Activated CD4-positive, CD25-positive, alpha-beta regulatory T cell treated with anti-CD3 and anti-CD28 coated beads, Interleukin-2, amount 50 U/mL, for 72 hours (primary cell): ENCODE measurements at places on chromosomes 1 and 21.

- DNase-seq = peak; percentile 69
These were observed 92.1 kb upstream of the CD53 start for GRCh38 chr1:110780600-110781484.

GRCh38 chr1:198679535-198680173, 40.8 kb downstream of the PTPRC start:
- peak; percentile 45 for DNase-seq

DNA sequence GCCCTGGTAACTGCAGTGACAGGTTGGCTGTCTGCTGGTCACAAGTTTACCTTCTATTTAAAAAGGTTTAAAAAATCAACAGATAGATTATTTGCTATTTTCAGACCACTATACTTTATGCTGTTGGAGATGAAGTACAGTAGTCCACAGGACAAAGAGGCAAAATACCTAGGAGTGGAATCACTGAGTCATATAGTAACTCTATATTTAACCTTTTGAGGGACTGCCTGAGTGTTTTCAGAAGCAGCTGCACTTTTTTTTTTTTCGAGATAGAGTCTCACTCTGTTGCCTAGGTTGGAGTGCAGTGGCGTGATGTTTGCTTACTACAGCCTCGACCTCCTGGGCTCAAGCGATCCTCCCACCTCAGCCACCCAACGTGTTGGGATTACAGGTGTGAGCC, 11.7 kb downstream of the CNIH4 start:
- DNase-seq = no peak

DNA sequence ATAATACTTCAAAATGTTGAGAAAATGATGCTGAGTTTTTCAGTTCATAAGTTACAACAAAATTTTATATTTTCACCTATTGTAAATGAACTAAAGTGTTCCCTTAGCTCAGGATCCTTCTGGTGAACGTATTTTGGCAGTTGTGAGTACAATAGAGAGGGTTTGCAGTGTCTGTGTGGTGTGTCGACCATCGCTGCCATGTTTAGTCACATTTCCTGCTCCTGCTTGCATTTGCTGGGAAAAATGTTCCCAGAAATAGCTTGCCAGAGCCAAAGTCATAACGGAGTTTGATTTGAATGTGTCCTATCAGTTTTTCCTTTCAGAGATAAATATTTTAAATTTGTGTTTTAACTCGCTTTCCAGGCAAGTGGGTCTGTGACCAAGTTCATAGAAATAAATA, 117.1 kb upstream of the COL6A1 start:
- DNase-seq = no peak

DNA sequence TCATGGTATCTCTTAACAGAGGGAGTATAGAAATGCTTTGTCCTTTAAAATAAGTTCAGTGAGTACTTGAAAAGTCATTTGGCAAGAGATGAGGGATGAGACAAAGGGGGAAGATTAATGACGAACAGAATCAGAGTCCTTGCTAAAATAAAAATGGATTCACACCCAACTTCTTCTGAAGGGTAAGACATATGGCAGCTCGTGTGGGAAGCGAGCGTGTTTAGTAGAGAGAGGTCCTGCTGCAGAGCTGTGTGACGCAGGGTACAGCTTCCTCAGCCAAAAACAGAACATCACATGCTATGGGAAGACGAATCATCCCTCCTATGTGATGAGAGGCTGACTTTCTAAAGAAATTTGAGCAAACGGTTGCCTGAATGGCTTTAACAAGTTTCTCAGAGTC, 158.5 kb upstream of the LMO4 start:
- DNase-seq = no peak

GRCh38 chr21:35172231-35172630, 123.1 kb upstream of the RUNX1 start:
- no peak for DNase-seq

- DNase-seq = no peak
These were observed 149.0 kb downstream of the TOMM20 start for GRCh38 chr1:234979296-234980279.

GRCh38 chr1:62335656-62336055, 16.4 kb upstream of the KANK4 start:
- no peak for DNase-seq

DNA sequence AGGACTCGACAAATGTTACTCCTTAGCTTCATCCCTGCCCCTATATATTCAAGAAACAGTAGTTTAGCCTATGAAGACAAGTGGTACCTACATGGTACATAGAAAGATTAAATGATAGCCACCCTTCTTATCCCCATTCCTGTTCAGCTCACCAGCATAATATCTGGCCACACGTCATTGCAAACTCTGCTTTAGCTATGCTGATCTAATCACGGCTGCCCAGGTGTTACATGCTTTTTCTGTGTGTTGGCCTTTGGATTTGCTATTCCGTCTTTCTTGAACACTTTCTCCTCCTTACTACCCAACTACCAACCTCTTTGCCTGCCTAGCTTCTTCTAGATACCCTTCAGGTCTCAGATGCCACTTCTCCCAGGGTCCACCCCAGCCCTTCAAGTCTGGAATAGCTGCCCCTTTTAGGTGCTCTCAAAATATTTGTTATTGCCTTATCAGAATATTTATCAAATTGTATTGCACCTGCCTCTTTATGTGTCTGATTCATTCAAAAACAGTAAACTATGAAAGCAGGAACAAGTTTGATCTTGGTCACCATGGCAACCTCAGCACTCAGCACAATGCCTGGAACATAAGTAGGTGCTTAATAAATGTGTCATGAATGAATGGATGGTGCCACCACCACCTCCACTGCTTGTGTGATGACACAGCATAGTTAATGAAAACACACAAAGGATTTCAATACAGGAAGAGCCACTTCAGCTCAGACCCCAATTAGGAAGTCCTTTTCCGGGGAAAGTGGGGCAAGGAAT, 11.4 kb upstream of the DNASE2B start:
- no peak for DNase-seq

GRCh38 chr1:165436994-165437393, 7.9 kb downstream of the RXRG start:
- no peak for DNase-seq

DNA sequence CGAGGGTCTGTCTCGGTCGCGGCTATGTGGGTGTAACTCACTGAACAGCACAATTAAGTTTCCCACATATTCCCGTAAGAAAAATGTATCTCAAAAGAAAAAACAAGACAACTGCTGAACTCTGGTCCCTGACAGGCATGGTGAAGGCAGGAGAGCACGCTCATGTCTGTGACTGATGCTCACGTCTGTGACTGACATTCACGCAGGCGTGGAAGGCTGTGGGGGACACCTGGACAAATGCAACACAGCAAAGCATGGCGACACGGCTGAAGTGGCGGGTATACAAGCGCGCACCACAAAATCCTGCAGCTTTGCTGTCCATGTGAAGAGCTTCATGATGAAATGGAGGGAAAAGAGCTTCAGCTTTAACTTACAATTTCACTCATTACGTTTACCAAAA, 6.0 kb downstream of the PTTG1IP start:
- DNase-seq = no peak

DNA sequence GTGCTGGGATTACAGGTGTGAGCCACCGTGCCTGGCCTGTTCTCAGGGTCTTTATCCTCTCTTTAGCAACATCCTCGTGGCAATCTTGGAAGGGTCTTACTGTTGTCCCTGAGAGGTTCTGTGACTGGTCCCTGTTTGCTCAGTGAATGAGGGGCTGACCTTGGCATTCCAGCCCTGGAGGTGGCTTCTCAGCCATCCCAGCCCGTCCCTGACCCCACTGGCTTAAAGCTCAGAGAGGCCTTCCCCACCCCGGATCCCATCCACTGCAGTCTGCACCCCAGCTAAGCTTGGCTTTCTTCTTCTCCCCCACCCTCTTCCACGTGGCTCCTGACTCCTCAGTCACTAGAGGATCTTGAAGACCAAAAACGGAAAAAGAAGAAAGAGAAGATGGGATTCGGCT, 88.3 kb upstream of the TMEM51 start:
- DNase-seq = no peak

DNA sequence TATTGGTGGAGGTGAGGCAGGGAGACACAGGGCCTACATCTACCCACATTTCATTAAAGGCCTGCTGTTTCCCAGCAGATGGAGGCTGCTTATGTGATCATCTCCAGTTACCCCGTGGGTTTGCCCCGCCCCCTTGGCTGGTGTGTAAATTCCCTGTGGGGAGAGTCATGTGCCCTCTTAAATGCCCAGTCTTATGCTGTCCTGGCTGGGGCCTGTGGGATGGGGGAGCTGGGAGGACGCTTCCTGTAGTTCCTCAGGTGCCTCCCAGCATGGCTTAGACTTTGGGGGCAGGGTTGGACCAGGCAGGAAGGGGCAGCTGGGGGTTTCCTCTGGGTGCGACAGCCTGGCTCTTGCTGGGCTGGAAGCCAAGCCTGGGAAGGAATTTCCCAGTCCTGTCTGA, 15.5 kb upstream of the CITED4 start:
- no peak for DNase-seq

- DNase-seq = peak; percentile 67
These were observed 648 bp downstream of the ATP1A1 start for GRCh38 chr1:116373431-116374352.

DNA sequence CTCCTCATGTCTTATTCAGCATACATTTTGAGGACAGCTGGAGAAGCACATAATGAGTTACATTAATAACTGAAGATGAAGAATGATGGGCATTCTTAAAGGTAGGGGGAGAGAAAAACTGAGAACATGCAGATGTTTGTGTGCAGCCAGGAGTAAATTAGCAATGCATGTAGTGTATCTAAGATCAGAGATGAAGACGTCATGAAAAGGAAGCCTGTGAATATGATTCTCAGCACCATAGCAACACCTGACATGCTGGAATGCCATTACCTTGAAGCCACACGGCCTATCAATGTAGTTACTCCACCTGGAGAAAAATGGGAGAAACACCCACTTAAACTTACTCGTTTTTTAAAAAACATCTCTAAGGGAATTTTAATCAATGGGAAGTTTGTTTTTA, 607.1 kb downstream of the PTPRC start:
- DNase-seq = no peak

- DNase-seq = no peak
These were observed 165.9 kb downstream of the PTBP2 start for GRCh38 chr1:96887501-96887900.

GRCh38 chr1:1324084-1324523, 356 bp downstream of the INTS11 start:
- no peak for DNase-seq

DNA sequence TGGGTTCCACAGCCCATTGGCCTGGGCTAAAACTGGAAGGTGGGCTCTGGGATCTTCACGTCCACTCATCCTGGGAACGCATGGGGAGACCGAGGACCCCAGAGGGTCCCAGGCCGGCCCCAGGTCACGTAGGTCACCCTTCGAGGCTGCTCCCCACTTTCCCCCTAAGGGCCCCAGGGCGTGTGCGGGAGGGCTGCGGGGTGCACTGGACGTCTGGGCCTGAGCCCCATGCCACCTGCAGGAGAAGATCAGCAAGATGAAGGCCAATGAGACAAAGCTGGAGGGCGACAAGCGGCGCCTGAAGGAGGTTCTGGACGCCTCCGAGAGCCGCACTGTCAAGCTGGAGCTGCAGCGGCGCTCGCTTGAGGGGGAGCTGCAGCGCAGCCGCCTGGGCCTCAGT, 12.5 kb downstream of the MFAP2 start:
- DNase-seq = no peak

DNA sequence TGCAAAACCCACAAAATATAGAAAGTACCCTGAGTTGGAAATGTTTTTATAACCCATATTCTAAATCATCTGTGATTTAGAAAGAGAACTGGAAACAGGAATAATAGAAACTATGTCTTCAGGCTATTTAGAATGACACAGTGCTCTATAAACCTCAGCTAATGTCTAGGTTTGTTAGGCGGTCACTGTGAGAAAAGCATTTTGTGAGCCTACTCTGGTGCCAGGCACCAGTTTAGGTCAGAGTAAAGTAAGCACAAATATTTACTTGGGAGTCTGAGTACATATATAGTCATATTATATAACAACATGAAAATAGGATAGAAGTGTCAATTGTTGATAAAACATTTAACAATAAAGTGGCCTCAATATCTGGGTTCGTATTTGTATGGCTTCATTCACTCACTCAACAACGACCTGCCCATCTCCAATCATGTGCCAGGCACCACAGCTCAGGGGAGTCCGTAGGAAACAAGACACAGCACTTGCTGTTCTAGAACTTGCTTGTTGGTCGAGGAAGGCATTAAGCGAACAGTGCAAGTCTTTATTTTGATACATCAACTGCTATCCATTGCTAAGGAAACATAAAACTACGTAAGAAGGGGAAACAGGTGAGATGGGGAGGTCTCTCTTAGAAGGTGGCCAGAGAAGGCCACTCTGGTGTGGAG, 37.2 kb downstream of the GNB1 start:
- DNase-seq = no peak

DNA sequence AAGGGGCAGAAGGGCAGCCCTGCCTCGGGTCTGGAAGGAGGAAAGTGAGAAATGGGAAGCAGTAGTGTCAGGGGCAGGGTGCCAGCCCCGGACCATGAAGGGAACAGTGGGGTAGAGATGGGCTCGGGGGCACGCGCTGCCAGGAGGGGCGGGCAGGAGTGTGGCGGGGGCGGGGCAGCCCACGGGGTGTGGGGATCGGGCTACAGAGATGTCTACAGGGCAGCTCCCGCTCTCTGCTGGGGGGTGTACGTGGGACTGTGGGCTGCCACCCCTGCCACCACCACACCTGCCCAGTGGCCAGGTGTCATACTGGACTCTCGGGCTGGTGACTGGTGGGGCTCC, 7.4 kb downstream of the ARHGEF16 start:
- DNase-seq = no peak

DNA sequence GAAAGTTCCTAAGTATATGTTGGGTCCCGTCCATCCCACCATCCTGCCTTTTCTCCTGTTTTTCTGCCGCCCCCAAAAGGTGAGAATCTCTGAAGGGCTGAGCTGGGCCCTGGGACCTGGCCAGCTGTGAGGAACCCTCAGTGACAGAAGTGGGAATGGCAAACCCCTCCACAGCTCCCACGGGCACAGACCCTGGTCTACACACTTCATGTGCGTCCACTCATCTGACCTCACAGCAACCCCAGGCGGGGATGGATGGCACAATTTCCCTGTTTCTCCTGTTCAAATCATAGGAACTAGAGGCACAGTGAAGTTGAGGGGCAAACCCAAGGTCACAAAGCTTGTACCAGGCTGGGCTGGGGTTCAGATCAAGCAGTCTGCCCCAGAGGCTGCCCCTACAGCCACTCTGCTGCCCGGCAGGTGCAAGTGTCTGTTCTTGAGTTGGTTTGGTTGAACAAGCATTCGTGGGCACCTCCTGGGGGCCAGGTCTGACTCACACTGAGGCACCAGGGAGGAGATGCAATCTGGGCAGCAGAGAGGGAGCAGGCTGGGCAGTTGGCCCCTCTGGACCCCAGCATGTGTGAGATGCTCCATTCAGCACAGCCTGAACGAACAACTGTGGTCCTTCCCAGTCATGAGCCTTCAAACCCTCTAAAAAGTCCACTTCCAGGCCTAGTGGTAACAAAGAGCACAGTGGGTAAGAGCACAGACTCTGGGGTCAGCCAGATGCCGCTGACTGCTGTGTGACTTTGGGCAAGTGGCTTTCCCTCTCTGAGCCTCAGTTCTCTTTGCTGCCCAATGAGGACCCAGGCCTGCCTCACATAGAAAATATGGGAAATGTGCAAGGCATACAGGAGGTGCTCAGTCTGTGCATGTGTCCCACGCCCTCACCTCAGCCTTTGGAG, 4.0 kb downstream of the EDN2 start:
- DNase-seq = no peak

- no peak for DNase-seq
These were observed 182.2 kb upstream of the DUSP10 start for GRCh38 chr1:221923929-221924598.

GRCh38 chr1:117613249-117613968, 7.6 kb downstream of the TENT5C start:
- DNase-seq = no peak
